Activated T-helper 1 cell treated with anti-CD3 and anti-CD28 coated beads, Interleukin-2, amount 50 U/mL, for 16 hours (primary cell): ENCODE measurements at places on chromosomes 1 and 21.
A peak's percentile ranks its signal among the peaks of the same experiment; 100 is the strongest.

DNA sequence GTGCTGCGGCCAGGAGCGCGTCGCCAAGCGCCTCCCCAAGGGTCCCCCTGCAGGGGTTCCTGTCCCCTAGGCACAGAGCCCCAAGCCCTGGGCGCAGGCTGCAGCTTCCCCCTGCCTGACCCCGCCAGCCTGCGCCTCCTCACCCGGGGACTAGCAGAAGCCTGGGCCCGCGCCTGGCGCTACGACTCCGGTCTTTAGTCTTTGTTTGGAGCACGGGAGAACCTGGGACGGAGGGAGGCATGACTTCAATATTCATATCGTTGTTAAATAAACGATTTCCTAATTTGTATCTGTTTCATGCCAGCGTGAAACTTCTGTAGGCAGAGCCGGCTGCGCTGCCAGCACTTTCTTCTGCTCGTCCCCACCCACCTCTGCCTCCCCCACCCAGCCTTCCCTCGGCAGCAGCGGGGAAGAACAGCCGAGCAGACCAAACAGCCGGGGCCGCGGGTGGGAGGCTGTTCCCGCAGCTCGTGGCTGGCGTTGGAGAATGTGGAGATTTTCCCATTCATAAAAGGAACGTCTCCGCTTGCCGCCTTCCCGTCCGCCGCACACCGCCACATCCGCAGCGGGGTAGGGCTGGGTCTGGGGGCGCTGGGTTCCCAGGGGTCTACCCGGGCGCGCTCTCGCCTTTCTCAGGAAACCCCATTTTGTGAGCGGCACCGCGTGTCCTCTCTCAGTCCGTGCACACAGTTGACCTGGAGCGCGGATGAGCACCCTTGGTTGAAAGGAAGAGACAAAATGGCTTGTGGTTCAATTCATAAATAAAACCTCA lies 777 bp upstream of the TRIM67 start:
- no peak for DNase-seq

DNA sequence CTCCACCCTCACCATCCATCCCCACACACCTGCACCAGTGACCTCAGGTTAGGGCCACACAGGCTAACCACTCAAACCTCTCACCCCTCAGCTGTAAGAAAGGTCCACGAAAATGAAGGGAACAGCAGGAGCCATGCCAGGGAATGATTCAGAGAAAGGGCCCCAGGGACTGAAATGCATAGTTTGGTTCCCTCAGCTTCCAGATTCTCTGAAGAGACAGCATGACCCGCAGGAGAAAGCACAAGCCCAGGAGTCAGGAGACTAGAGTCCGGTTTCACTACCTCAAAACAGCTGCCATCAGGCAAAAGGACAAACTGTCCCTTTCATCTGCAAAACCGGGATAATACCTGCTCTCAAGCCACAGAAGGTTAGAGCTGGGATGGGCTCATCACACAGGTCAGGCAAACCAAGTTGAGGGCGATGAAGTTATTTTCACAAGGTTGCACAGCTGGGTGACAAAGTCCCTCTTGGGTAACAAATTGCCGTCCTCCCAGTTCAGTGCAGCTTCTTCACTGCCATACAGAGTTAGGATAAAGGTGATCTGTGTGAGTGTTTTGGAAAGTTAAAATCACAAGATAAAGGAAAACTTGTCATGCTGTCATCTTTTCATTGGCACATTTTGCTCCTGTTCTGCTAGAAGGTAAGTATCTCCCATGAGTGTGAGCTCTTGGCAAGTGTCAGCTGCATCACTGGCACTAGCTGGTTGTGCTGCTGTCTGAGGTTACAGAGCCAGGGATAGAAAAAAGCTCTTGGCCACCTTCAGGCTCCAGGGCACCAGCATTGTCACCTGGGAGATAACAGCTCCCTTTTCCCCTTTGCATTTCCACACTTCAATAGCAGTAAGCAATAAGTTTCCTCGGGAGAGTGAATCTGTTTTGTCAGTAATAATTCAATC lies 120.4 kb downstream of the KCNH1 start:
- DNase-seq, result no peak

- no peak for DNase-seq
Observed at GRCh38 chr1:1434131-1434823, 1.2 kb upstream of the VWA1 start.

DNA sequence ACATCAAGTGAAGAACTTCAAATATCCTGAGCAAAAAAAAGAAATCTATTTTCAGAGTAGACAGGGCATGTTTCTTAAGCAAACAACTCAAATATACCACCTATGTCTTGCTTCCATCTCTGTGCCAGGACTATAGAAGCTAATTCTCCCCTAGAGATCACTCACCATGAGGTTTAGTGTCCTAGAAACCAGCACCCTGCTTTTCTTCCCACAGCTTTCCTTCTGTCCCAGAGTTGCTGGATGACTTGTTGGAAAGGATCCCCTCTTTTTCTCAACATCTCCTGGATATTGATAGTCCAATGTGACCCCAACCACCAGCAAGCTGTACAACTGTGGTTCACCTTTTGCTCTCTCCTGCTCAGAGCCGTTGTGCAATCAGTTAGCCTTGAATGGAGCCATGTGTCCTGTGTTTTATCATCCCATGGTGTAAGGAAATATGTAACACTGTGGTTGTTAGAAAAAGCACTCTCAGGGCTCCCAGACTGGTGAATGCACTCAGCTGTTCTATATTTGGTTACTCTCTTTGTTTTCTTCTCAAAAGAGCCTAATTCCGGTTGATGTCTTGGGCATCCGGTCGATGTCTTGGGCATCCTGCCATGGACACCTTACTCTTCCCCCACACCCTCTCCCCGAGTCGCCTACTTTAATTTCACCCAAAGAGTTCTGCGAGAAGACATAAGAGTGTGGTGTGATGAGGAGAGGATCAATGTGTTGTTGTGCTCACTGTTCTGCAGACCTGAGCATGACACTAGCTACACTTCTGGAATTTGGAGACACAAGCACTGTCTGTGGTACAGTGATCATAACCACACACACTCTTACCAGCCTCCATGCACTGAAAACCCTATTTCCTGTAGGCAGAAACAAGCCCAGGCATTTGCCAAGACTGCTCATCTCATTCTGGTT lies 1.7 kb downstream of the TNFSF4 start:
- DNase-seq, result no peak

- peak; percentile 19 for DNase-seq
Observed at GRCh38 chr1:6634371-6635052, 9.8 kb downstream of the THAP3 start.

DNA sequence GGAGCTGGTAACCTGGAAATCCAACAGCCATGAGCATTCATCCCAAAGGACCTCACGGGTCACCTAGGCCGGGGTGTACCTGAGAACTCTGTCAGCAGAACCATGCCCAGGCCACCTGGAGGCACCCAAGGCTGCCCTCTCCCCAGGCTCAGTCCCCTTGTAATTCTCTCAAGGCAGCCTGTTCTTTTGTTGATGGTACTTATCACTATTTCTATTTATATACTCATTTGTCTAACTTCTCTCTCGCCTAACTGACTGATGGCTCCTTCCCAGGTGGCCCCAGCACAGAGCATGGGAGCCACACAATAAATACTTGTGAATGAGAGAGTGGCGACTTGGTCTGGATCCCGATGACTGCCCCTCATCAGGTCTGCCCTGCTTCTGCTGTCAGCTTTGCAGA lies 16.7 kb downstream of the CASP9 start:
- DNase-seq, result no peak

DNA sequence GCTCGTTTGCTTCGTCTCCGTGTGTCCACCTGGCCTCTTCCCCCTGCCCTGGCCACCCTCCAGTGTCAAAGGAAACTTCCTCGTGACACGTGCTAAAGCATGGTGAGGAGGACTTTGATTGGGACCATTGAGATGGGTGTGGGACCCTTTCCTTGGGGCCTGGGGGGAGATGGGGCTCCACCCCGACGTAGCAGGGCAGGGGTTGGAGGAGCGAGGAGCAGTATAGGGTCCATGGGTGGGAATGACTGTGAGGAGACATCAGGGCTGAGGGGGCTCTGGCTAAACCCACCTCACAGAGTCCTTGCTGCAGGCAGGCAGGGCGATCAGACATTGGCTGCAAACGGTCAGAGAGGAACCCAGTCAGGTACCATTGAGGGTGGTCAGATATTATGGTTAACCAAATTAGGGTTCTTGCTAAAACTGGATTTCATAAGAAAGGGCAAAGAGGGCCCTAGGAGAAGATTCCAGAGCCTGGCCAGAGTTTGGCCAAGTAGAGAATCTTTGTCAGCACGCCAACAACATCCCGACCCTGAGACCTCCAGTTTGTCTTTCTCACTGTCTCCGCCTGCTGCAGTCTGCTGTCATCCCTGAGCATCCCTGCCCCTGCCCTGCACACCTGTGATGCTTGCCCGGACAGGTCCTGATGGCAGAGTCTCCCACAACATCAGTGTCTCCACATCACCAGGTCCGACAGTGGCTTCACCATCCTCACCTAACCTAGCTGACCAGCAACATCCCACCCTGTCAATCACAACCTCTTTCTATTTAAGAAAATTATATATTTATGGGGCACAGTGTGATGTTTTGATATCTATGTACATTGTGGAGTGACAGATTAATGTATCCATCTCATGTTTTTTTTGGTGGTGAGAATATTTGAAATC lies 8.0 kb downstream of the RNF187 start:
- no peak for DNase-seq
